ENCODE measurements at places on chromosomes 16 and 17.

DNA sequence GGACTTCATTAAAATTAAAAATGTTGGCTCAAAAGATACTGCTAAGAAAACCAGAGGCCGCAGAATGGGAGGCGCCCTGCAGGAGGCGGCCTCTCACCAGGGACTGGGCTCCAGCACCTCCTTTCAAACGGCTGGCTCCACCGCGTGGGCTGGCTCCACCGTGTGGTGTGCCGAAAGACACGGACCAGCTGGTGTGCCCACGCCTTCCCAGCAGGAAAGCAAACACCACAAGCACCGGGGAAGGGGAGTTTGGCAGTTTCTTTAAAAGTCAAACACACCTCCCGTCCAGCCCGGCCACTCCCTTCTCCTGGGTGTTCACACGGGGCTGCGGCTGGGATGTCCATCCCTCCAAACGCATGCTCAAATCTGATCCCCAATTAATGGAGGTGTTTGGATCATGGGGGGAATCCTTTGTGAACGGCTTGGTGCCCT lies 13.9 kb downstream of the HAGH start:
- DNase-seq, result peak; percentile 80

- DNase-seq, result no peak
These were observed 404.4 kb downstream of the HAPSTR1 start for GRCh38 chr16:9495824-9496223.

GRCh38 chr17:60926466-60927183 lies 249.0 kb downstream of the BCAS3 start:
- no peak for DNase-seq

DNA sequence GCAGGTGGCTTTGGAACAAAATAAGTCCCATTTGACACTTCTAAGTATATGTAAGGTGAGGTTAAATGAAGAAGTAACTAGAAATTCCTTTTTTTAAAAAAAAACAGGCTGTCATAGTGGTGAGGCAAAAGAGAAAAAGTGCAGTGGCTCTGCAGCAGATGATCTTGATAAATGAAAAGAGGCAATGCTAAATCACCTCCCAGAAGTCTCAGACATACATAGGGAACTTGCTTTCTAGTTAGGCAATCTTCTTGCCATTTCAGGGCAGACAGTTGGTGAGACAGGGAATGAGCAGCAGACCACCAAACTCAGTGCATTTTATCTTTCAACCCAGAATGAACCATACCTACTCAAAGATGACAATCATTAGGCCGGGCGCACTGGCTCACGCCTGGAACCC lies 90.8 kb downstream of the MYO1D start:
- no peak for DNase-seq

DNA sequence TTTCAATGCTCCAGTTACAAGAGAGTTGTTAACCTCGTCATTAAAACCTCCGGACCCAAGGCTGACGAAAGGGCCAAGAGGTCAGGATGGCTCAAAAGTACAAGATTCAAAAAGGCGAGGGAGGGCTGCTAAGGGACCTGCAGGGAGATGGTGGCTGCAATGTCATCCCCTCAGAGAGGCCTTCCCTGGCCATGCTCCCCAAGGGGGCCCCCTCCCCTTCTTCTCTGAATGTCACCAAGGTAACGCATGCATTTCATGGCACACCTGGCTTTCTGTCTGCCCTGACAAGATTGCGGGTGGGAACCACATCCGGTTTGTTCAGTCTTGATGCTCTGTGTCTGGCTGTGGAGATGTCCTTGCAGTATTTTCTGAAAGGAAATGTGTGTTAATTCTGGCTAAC lies 89.9 kb downstream of the C16orf78 start:
- no peak for DNase-seq

DNA sequence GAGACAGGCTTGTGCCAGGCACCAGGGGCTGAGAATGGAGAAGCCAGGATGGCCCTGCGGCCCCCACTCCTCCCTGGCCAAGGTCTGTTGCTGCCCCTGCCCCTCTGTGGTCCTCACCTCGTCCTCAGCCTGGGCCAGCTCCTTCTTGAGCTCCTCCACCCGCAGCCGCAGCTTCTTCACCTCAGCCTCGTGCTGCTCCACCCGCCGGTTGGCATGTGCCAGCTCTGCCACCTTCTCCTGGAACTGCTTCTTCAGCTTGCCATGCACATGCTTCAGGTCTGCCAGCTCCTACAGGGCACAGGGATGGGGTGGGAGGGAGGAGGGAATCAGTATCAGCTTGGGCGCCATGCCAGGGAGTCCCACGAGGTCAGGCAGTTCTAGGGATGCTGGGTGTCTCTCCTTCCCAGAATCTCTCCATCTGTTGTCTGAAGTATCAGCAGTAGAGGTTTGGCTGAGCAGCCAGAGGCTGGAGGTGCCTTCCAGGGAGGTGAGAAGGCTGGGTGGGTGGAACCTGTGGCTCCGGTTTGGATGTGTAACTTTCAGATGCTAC lies 20.1 kb downstream of the CCDC102A start:
- no peak for DNase-seq

DNA sequence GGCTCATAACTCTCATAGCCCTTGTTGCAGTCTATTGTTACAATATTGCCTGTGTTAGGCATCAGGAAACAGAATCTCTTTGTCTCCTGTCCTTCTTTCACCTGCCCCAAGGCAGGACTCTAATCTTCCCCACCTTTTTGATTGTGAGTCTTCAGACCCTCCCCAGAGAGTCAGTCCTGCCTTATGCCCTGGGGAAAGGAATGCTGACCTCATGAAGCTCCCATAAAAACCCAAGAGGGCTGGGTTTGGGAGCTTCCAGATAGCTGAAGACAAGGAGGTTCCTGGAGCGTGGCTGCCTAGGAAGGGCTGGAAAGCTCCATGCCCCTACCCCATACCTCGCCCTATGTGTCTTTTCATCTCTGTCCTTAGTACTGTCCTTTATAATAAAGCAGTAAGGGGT lies 688.8 kb downstream of the WWOX start:
- no peak for DNase-seq

GRCh38 chr16:89209522-89210044 lies 7.9 kb upstream of the ZNF778 start:
- no peak for DNase-seq

All from iPS-NIHi11 (cell line).